ENCODE measurements at places on chromosomes 6 and 20.

- no peak for DNase-seq
These were observed 52.7 kb downstream of the KDM1B start for GRCh38 chr6:18207949-18208348.

DNA sequence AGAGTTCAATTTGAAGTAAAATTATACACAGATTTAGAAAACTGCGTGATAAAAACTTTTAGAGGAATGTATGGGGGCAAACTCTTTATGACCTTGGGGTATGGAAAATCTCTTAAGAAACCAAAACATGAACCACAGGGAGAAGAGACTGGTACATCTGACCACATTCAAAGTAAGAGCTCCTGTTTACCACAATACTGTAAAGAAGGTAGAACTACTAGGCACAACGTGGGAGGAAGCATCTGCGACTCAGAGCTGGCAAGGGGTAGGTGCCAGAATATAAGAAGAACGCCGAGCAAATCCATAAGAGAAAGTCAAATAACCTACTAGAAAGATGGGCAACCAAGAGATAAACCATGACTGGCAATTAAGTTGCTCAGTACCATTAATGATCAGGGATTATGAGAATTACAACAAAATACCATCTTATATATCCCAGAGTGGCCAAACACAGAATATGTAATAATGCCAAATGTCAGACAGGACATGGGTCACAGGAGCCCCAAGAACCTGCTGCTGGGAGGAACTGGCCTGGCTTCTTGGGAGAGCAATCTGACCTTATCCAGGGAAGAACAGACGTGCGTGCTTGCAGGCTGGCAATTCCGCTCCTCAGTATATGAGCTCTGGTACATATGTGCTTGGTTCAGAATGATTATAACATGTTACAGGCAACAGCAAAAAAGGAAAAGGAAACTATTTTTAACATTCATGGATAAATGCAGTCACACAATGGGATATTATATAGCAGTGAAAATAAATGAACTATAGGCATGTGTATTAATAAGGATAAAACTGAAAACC is 50.2 kb downstream of the INSM1 start:
- DNase-seq: no peak

DNA sequence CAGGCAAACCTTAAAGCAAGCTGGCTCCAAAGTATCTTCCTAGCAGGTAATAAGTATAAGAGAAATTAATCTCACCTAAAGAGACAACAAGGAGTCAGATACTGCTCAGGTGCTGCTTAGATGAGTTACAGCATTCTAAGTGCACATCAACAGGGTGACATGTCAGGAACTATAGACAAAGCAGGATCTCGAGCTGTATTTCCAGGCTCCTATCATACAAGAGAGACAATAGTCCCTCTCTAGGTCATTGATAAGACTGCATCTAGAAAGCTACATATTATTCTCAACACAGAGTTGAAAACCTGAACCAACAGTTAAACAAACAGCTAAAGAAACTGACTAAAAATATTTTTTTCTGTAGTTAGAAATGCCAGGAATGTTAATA is 3.9 kb downstream of the PTPRK start:
- DNase-seq: no peak

- DNase-seq: no peak
These were observed 30.3 kb downstream of the OR2J2 start for GRCh38 chr6:29200767-29201662.

Data from erythroblast (primary cell).